Sigmoid colon (tissue), 7 donors: ENCODE measurements at places on chromosomes 2 and 18.

- no peak for DNase-seq
Measured at GRCh38 chr2:31666878-31667277, 86.1 kb upstream of the SRD5A2 start.

- no peak for DNase-seq
Measured at GRCh38 chr2:54342603-54343002, 86.6 kb upstream of the TSPYL6 start.

DNA sequence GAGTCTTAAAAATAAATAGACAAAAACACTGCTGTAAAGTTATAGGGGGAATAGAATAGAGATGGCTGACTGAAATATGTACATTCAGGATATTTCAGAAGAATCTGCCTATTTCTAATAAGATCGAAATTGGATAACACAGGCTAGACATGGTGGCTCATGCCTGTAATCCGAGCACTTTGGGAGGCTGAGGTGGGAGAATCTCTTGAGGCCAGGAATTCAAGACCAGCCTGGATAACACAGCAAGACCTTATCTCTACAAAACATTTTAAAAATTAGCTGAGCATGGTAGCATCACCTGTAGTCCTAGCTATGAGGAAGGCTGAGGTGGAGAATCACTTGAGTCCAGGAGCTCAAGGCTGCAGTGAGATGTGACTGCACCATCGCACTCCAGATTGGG is 146.6 kb upstream of the CCDC150 start:
- DNase-seq: no peak

- peak; percentile 47 for DNase-seq
Measured at GRCh38 chr2:121348128-121348740, 63.2 kb upstream of the TFCP2L1 start.

GRCh38 chr2:191366199-191366598 is 121.0 kb downstream of the MYO1B start:
- DNase-seq: no peak
